ENCODE measurements at places on chromosomes 16 and 17.

DNA sequence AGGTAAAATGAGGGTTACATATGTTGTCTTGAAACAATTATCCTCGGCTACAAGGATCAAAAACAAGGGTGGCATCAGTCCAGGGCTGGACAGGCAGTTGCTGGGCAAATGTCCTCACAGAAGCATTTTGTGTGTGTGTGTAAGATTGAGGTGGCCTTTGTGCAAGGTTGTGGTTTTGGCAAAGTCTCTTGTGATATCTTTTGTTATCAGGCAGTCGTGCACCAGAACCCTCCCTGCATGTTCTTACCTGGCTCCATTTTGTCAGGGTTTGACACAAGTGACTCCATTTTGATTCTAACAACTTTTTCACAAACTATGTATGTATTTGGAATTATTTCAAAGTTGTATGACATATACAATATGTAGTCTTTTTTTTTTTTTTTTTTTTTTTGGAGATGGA, 20.0 kb downstream of the CHAD start:
- DNase-seq: no peak

GRCh38 chr17:64009571-64010402, 10.6 kb downstream of the ICAM2 start:
- no peak for DNase-seq

DNA sequence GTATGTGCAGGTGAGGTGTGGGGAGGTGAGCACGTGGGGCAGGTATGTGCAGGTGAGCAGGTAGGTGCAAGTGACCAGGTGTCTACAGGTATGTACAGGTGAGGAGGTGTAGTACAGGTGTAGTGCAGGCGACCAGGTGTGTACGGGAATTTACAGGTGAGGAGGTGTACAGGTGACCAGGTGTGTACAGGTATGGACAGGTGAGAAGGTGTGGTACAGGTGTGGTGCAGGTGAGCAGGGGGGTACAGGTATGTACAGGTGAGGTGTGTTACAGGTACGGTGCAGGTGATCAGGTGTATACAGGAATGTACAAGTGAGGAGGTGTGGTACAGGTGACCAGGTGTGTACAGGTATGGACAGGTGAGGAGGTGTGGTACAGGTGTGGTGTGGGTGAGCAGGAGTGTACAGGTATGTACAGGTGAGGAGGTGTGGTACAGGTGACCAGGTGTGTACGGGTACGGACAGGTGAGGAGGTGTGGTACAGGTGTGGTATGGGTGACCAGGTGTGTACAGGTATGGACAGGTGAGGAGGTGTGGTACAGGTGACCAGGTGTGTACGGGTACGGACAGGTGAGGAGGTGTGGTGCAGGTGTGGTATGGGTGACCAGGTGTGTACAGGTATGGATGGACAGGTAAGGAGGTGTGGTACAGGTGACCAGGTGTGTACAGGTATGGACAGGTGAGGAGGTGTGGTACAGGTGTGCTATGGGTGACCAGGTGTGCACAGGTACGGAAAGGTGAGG, 12.8 kb upstream of the DBNDD1 start:
- no peak for DNase-seq

DNA sequence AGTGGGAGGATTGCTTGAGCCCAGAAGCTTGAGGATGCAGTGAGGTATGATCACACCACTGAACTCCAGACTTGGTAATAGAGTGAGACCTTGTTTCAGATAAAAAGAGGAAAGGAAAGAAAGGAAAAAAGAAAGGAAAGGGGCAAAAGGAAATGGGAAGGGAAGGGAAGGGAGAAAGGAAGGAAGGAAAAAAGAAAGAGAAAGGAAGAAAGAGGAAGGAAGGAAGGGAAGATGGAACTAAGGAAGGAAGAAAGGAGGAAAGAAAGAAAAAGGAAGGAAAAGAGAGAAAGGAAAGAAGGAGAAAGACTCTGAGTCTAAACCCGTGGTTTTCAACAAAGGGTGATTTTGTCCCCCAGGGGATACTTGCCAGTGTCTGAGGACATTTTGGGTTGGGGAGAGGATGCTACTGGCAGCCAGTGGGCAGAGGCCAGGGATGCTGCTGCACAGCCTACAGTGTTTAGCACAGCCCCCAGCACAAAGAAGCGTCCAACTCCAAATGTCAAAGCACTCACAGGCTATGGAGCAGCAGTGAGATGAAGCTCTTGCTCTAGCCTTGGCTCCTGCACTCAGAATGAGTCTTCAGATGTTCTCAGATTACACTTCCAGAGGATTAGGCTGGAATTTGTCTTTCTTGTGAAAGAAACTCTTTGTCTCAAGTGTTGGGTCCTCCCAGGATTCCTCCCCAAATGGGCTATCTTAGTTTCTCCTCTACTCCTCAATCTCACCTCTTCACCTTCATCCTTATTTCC, 64.2 kb downstream of the BMERB1 start:
- DNase-seq: no peak

- DNase-seq: no peak
These were observed 8.2 kb downstream of the USP22 start for GRCh38 chr17:21034340-21035235.

- no peak for DNase-seq
These were observed 95.7 kb upstream of the AMZ2 start for GRCh38 chr17:68152161-68152571.

GRCh38 chr16:424033-424622, 1.3 kb upstream of the RAB11FIP3 start:
- DNase-seq: no peak

- peak; percentile 25 for DNase-seq
These were observed 69.2 kb upstream of the CES5A start for GRCh38 chr16:55944377-55944802.

DNA sequence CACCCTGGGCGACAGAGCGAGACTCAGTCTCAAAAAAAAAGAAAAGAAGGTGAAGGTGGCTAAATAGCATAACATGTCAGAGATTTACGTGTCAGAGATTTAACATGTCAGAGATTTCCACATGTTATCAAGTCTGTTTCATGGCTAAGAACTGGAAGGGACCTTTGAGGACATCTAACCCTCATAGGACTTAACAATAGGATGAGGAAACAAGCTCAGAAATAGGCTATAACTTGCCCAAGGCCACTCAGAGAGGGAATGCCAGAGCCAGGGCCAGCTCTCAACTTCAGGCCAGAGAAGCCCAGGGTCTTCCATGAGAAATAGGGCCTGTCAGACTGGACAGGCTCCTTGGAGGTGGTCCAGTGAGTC, 26.8 kb upstream of the ZNF629 start:
- DNase-seq: no peak

- no peak for DNase-seq
These were observed 12.7 kb upstream of the RNF135 start for GRCh38 chr17:30958187-30958586.
